ENCODE measurements at places on chromosomes 13 and 19. TPM values are rescaled to one million over a fixed set of nuclear protein-coding genes. Genes with fewer than 3 reads are reported as not detected.

Gene PRKCG
- total RNA-seq = 1.6 TPM

Gene DNAJC15
- 6.8 TPM for total RNA-seq

DNA sequence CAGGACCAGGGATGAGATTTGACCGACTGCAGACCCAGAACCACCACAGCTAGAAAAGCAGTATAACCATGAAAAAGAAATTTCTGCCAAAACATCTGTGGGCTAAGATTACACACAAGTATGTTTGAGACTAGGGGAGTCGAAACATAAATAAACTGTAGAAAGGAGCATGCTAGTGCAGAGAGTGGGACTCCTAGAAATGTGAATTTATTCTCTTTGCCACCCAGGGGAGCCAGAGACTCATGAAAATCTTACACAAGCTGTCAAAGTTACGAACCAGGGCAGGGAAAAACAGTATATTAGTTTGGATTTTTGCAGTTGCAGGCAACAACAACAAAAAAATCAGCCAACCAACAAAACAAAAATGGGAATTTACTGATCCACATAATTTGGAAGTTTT, 12.3 kb upstream of the HSPH1 start:
- H3K4me1 ChIP-seq = no peaks in the 10 kb centered on the region
- no peak overlapping the region for H3K27ac ChIP-seq
- H3K36me3 ChIP-seq = no peaks in the 10 kb centered on the region
- DNase-seq = no peak

DNA sequence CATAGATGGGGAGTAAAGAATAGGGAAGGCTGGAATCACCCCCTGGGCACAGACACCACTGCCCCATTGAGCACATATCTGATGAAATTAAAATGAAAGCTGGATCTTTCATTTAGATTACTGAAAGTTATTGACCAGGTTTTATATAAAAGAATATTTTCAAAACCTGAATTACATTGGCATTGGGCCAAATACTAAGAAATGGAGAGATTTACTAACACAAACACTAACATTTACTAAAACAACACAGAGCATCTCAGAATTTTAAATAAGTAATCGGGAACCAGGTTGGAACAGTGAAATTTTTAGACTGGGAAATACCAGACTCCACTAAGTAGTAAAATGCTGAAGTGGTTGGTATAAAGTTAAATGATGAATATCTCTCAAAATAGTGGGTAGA, 88.9 kb downstream of the HS6ST3 start:
- no peak for DNase-seq
- no peaks in the 10 kb centered on the region for H3K4me1 ChIP-seq
- H3K27me3 ChIP-seq = no peaks in the 10 kb centered on the region

- H3K27ac ChIP-seq = peak overlapping the region; percentile 50
- DNase-seq = no peak
- H3K27me3 ChIP-seq = no peaks in the 10 kb centered on the region
- H3K36me3 ChIP-seq = peaks cover 38% of the 10 kb centered on the region
Measured at GRCh38 chr19:6423499-6424194, 964 bp downstream of the KHSRP start.

- H3K36me3 ChIP-seq = peaks cover 17% of the 10 kb centered on the region
- H3K4me3 ChIP-seq = peak overlapping the region; percentile 81
- no peaks in the 10 kb centered on the region for H3K27me3 ChIP-seq
- no peak for DNase-seq
- H3K27ac ChIP-seq = peak overlapping the region; percentile 79
Measured at GRCh38 chr19:10379880-10380312, 476 bp downstream of the TYK2 start.

Data from CD4-positive, alpha-beta T cell (primary cell).